Stimulated activated CD4-positive, alpha-beta T cell treated with anti-CD3 and anti-CD28 coated beads, Interleukin-1b, Interleukin-23, amount 100 ng/mL, for 48 hours (primary cell): ENCODE measurements at places on chromosomes 16 and 17.

GRCh38 chr17:81086789-81087551, 52.0 kb downstream of the BAIAP2 start:
- DNase-seq: no peak

DNA sequence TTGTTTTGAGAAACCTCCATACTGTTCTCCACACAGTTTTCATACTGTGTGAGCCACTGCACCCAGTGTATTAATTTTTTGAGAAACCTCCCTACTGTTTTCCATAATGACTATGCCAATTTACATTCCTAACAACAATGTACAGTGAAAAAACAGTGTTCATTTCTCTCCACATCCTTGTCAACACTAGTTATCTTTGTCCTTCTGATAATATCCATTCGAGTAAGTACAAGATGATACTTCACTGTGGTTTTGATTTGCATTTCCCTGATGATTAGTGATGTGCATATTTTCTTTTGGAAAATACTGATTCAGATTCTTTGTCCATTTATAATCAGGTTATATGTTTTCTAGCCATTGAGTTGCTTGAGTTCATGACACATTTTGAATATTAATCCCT, 462.0 kb downstream of the CDH11 start:
- no peak for DNase-seq

GRCh38 chr16:86479419-86479818, 30.9 kb upstream of the FOXF1 start:
- no peak for DNase-seq

- no peak for DNase-seq
These were observed 80.8 kb upstream of the DNAJA2 start for GRCh38 chr16:47054306-47054705.

DNA sequence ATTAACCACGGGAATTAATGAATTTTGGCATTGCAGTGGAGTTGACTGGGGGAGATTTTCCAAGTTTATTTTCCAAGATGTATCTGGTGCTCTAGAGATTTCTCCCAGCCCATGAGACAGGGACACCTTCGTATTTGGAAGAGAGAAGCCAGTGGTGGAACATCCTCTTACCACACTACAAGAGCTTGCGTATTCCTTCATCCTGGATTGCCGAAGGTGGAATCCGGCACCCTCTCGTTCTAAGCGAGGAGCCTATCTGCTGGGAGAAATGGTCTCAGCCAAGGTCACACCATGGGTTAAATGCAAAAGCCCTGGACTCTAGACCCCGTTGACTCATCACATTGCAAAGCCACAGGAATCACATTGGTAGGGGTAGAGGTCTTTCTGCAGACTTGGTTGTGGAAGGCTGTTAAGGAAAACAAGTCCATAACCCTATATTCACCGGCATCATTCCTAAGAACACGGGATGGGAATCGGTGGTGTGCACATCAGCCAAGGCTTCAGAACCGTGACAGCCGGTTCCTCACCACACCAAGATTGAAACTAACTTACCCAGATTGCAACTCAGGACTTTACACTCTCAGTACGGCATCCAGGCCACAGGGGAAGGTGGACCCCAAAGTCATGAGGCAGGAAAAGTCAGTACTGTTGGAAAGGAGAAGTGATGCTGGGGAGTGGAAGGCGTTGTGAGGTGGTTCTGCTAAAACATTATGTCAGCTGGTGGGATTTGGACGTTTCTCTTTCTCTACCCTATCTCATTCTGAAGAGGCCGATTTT, 259.8 kb downstream of the CPPED1 start:
- no peak for DNase-seq

- peak; percentile 4 for DNase-seq
These were observed 59.5 kb downstream of the SLFN11 start for GRCh38 chr17:35313875-35314409.

DNA sequence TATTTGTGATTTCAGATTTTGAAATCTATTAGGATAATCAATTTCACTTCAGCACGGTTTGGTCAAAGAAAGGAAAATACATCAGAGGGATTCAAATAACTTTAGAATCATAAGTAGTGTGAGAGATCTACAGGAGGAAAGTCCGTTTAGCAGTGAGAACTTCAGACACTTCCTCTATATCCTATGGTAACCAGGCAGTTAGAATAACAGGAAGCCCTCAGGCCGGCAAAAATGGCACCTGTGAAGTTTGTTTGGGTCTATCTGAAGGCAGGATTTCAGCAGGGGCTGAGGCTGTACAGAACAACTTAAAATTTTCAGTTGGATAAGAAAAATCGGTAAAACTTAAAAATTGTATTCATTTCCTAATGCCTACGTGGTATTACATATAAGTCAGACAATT, 24.9 kb downstream of the KCNJ16 start:
- DNase-seq: no peak

DNA sequence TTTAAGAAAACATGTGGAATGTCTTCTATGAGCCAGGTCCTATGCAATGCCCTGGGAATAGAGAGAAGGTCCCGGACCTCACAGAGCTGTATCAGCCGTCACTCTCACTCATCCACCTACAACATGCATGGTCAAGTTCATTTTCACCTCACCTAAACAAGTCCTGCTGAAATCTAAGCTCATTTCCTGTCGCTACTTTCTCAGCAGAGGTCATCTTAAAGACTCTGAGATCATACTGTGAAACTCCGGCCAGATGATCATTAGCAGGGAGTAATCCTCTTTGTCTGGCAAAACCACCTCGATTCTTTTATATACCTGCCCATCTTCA, 66.2 kb upstream of the LYRM9 start:
- DNase-seq: no peak

- DNase-seq: peak; percentile 54
These were observed at the start of gene ITGB3 for GRCh38 chr17:47253541-47254402. ITGB3 (plus strand) TSS chr17:47253827; CDS start chr17:47253862, 35 bp downstream.

GRCh38 chr17:66313995-66314659, 11.7 kb downstream of the PRKCA start:
- DNase-seq: peak; percentile 60

DNA sequence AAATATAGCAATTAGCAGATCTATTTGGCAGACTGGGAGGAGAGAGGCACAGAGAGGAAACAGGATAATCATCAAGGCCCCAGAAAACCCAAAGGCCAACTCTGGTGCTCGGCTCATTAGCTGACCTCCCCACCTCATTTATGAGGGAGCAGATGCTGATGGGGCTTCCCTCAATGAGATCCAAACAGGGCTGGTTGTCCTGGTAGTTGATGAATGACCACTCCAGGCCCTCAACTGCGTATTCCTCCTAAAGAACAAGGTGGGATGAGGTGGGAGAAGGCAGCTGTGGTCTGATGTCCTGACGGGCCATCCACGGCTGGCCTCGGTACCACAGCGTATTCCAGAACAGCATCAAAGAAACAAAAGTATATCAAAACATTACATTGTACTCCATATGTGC, 20.8 kb downstream of the ZNHIT3 start:
- no peak for DNase-seq

DNA sequence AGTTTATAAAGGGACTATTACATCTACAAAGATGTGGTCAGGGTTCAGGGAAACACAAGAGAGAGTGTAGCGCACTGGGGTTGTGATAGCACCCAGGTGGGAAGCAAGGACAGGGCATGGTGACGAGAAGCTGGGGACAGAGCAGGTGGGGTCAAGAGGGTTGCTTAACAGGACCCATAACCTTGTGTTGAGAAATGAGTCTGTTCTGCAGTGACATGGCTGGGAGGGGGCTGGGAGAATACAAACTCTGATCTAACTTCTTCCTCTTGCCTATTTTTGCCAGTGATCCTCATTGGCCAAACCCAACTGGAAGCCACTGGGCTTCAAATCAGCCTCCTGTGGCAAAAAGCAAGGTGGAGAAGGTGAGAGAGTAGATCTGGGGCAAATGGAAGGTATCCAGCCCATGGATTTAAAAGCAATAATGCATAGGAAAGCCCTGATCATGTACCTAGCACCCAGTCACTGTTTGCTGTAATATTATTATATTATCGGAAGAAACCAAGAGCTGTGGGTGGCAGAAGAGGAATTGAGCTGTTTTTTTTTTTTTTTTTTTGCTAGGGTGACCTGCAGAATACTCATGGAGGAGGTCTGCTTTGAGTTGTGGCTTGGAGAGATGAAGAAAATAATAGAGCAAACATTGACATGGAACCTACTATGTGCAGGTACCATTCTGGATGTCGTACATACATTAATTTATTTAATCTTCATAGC, 76.9 kb upstream of the ZFHX3 start:
- DNase-seq: no peak

DNA sequence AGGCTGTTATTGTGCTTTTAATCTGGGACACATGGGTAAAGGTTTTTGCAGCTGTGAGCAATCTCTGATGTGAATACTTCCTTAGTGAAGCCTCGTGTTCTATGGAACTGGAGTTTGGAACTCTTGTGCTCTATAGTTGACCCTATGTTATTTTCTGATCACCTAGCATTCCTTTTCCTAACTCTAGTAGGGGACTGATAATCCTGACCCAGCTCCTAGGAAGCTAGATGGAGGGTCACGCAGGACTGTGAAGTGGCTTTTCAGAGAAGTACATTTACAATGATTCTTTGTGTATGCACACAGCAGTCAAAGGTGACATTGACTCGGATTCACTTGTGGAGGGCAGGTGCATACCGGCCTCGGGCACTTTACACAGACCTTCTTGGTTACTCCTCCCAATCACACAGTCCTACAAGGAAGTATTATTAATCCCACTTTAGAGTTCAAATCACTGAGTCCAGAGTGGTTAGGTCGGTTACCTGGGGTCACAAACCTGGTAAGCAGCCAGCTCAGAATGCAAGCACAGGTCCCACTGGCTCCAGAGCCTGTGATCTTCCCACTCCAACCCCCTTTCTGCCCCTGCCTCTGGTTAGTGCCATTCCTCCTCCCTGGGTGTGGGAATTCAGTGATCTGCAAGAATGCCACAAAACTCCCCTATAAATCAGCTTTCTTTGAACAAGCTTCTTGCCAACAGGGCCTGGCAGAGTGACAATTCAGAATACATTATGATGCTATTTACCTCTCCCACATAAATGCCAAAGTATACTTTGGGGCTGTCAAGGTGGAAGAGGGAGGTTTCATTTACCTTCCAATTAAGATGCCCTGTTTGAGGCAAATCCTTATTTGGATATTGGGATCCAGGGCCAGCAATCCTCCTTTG, 7.1 kb downstream of the CHD9NB start:
- no peak for DNase-seq

- DNase-seq: no peak
These were observed 45.3 kb downstream of the RPH3AL start for GRCh38 chr17:307295-307691.

DNA sequence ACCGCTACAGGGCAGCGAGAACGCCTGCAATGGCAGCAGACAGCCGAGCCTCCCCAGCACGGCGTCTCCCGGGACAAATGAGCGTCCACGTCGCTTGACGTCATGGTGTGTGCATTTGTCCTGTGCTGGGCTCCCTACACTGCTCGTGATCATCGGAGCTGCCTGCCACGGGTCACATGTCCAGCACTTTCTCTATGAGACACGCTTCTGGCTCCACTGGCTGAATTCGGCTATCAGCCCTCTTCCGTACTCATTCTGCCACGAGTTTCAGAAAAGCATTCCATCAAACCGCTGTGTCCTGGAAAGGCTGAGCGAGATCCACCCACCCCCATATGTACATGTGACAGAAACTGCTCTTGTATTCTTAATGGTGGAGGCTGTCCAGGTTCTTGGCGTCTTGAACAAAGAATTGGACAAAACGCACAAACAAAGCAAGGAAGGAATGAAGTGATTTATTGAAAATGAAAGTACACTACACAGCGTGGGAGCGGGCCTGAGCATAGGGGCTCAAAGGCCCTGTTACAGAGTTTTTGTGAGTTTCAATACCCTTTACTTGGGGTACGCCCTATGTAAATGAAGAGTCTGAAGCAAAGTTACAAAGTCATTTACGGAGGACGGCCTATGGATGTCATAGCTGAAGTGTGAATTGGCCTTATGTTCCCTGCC, 28.5 kb upstream of the SHCBP1 start:
- DNase-seq: no peak

- no peak for DNase-seq
These were observed 89.4 kb downstream of the ITFG1 start for GRCh38 chr16:47371271-47372014.

DNA sequence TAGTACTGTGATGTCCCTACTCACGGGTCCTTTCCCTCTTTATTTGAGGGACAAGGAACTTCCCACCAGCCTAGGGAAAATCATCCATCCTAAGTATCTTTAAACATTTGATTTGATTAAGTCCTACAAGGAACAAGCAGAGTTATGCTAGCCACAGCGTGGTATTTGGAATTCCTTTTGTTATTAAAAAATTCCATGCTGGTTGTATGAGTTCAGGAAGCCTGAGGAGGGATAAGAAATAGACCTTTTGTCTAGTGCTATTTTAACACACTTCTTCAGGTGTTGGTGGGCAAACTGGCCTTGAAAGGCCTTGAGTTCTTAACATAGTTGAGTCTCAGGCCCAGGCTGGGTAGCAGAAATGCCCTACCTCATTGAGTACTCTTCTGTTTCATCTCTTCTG, 105.4 kb upstream of the TBX2 start:
- DNase-seq: no peak

DNA sequence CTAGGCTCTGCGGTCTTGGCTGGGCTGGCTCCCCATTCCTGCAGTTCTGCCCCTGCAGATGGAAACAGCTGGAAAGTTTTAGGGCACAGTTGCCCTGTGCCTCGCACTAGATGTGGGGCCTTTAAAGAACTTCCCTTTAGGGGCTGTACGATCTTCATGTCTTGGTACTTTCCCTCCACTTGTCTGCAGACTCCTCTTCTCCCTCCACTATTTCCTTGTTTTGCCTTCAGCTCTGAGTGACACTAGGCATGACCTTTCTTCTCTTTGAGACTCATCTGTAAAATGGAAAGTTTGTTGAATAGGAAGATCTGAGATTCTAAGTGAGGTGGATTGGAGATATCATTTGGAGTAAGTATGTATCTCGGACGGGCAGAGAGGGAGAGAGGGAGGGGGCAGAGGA, 6.3 kb upstream of the TAC4 start:
- DNase-seq: no peak
